ENCODE measurements at places on chromosomes 3 and 15. TPM values are rescaled to one million over a fixed set of nuclear protein-coding genes. Genes with fewer than 3 reads are reported as not detected.

Gene CPNE9
- polyA plus RNA-seq, result 0.06 TPM

Gene GOLGA8S
- polyA plus RNA-seq, result not detected

Gene RTP1
- polyA plus RNA-seq, result not detected

Gene SPATA16
- not detected for polyA plus RNA-seq

Gene CDC25A
- polyA plus RNA-seq, result 12.8 TPM

Gene CMSS1
- 32.8 TPM for polyA plus RNA-seq

Gene CCR5
- polyA plus RNA-seq, result not detected

Gene PRR23A
- polyA plus RNA-seq, result not detected

Gene SERP1
- 76.0 TPM for polyA plus RNA-seq

Gene C15orf39
- 8.6 TPM for polyA plus RNA-seq

Gene FAM3D
- 0.69 TPM for polyA plus RNA-seq

Gene NRG4
- polyA plus RNA-seq, result 0.15 TPM

Gene MEIS2
- polyA plus RNA-seq, result 224 TPM

Gene ZBTB20
- 20.0 TPM for polyA plus RNA-seq

Gene GABRR3
- not detected for polyA plus RNA-seq

Gene SPINK8
- not detected for polyA plus RNA-seq

Gene GOLGA8T
- polyA plus RNA-seq, result not detected

Gene CPN2
- 1.3 TPM for polyA plus RNA-seq

Gene FSD2
- polyA plus RNA-seq, result 45.6 TPM

Gene CEP19
- 9.3 TPM for polyA plus RNA-seq

Gene GMPPB
- 29.3 TPM for polyA plus RNA-seq

Gene ZMYND10
- polyA plus RNA-seq, result 1.8 TPM

Gene C3orf62
- 7.6 TPM for polyA plus RNA-seq

Gene ROPN1B
- polyA plus RNA-seq, result not detected

Gene MME
- polyA plus RNA-seq, result 1.0 TPM

Gene SLC28A1
- 0.41 TPM for polyA plus RNA-seq

Gene SLC51A
- 3.9 TPM for polyA plus RNA-seq

Gene PLA1A
- 0.07 TPM for polyA plus RNA-seq

Gene GPR27
- 23.8 TPM for polyA plus RNA-seq

Gene SOX2
- polyA plus RNA-seq, result not detected

Gene SCG5
- 20.2 TPM for polyA plus RNA-seq
